Activated naive CD4-positive, alpha-beta T cell treated with anti-CD3 and anti-CD28 coated beads for 36 hours (primary cell): ENCODE measurements at places on chromosomes 2 and 18. TPM values are rescaled to one million over a fixed set of nuclear protein-coding genes. Genes with fewer than 3 reads are reported as not detected.
A peak's percentile ranks its signal among the peaks of the same experiment; 100 is the strongest.

SLC11A1 gene
- not detected for total RNA-seq

MSTN gene
- total RNA-seq = not detected

DNA sequence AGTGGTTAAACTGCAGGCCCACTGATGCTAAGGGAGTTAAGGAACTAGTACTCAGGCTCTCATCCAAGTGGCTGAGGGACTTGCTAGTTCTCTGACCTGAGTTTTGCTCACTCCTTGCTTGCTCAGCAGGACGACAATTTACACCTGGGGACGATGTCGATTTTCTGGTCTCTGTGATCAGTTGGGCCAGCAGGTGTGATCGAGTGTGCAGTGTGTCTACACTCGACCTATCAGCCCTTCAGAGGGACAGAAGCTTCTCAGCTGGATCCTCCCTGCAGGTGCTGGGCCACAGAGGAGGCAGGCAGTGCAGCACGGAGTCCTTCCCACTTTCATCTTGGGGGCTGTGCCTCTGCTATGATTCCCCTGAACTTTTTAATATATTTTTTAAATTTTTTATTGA is 71.5 kb downstream of the KCNS3 start:
- DNase-seq = no peak

- no peak for DNase-seq
Observed at GRCh38 chr2:37892436-37893114, 32.5 kb upstream of the RMDN2 start.

DNA sequence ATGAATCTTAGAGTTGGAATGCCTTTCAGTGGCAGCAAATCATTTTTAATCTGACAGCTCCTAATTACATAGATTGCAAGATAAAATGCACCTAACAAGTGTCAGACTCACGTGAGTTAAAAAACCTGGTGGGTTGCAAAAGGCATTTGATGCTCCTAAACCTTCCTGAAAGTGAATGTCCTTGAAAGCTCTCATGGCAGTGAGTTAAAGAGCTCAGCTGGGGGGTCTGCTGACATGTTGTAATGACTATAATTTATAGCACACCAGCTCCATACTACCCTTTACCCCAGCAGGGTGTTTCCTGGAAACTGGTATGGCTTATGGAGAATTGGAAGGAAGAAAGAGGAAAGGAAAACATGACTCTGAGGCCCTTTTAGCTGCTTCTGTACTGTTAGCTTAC is 91.9 kb upstream of the CAVIN2 start:
- DNase-seq = no peak

TCF4 gene
- total RNA-seq = 0.49 TPM

DNA sequence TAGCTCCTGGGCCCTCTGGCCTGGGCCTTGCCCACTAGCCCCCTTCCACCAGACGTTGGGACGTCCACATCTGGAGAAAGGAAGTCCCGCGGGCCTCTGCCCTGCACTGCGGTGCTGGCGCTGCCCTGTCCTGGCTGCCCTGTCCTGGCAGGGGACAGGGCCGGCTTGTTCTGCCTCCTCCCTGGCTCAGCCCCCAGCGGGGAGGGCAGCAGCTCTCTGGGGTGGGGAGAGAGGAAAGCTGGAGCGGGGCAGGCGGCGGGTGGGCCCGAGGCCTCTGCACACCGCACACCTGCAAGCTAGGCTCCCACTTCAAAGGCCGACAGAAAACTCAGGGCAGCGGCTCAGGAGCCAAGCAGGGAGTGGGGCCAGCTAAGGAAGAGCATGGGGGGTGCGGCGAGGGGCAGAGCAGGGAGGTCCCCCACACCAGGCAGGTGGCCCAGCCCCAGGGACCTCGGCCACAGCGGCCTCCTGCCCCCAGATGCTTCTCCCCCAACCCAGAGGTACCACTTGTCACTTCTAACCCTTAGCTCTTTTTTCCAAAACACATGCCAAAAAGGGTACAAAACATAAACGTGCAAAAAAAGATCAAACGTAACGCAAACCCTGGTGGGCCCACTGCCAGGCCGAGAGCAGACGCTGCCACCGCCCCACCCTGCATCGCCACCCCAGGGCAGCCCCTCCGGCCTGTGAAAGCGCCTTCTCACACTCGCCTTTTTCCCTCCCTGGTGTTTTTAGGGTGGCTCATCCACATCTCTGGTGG is 13.5 kb downstream of the SNED1 start:
- DNase-seq = no peak

DNA sequence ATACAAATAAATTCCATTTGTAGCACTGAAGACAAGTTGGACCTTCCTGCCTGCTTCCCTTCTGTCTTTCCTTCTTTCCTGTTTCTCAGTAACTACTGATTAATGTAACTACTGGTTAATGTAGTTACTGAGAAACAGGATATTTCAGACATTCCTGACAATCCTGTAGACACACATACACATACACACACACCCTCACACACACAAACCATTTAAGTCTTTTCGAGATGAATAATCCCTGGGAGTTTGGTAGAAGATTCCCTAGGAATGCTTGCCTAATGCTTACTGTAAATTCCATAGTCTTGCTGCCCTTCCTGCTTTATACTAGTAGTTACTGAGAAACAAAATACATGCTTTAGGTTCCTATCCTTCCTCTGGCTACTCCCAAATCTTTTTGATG is 83.9 kb downstream of the PIK3C3 start:
- DNase-seq = no peak

DNA sequence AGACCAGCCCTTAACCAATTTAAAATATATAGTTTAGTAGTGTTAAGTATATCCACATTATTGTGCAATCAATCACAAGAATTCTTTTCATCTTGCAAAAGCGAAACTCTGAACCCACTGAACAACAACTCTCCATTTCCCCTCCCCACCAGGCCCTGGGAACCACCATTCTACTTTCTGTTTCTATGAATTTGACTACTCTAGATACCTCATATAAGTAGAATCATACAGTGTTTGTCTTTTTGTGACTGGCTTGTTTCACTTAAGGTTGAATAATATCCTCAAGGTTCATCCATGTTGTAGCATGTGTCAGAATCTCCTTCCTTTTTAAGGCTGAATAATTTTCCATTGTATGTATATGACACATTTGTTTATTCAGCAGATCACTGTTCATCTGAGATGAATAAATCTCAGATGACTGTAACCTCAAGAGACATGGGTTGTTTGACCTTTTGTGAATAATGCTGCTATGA is 8.1 kb upstream of the SOS1 start:
- DNase-seq = peak; percentile 88

GRCh38 chr2:196166876-196167275 is 4.5 kb downstream of the STK17B start:
- no peak for DNase-seq

- peak; percentile 62 for DNase-seq
Observed at GRCh38 chr2:46873604-46874068, 42.0 kb downstream of the MCFD2 start.

RAB6C gene
- not detected for total RNA-seq

GRCh38 chr2:167212014-167212648 is 323.9 kb downstream of the XIRP2 start:
- DNase-seq = peak; percentile 41

- DNase-seq = no peak
Observed at GRCh38 chr2:44364604-44365003, 2.9 kb downstream of the CAMKMT start.

- no peak for DNase-seq
Observed at GRCh38 chr2:112087346-112088020, 32.4 kb downstream of the TMEM87B start.

MGAT4A gene
- total RNA-seq = 87.5 TPM

DNA sequence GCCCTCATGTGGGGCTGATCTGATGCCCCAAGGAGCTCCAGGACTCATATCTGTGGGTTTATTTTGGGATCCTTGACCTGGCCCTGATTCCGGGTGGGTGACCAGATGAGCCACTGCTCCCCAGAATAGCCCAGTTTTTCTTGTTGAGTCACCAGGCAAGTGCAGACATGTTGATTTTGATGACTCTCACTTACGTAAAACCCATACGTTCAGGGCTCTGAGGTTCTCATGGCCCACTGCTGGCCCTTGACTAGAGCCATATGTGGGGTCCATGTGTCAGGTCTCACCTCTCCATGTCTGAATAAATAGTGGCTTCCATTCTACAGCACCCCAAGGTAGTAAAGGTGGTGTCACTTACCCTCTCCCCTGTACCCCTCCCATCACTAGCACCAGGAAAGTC is 41.9 kb downstream of the CDC42EP3 start:
- DNase-seq = no peak

GRCh38 chr2:113277474-113278072 is 1.1 kb downstream of the PAX8 start:
- DNase-seq = no peak

DNA sequence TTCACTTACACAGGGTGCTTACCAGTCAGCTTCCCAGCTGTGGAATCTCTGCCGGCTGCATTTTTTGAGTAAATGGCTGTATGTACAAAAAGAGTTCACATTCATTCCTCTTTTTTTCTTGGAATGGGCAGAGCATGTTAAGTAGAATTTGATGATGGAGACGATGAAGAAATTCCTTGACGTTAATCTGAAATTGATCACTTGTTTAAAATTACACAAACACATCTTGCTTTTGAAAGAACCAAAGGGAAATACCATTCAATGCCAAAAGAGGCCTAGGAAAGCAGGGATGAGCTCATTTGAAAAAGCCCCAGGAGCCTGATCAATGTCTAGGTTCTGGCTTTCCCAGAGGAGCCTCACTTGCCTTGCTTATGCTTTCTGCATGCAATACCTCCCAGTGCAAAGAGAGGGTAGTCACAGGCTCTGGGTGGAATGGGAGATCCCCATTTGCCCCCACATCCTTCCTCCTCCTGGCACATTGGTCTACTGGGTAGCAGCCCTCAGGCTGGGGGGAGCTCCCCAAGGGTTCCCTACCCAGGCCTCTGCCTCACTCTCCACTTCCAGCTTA is 12.3 kb upstream of the SMAD7 start:
- no peak for DNase-seq

- no peak for DNase-seq
Observed at GRCh38 chr18:65651192-65651591, 99.6 kb upstream of the CDH7 start.

TWIST2 gene
- total RNA-seq = not detected

DNA sequence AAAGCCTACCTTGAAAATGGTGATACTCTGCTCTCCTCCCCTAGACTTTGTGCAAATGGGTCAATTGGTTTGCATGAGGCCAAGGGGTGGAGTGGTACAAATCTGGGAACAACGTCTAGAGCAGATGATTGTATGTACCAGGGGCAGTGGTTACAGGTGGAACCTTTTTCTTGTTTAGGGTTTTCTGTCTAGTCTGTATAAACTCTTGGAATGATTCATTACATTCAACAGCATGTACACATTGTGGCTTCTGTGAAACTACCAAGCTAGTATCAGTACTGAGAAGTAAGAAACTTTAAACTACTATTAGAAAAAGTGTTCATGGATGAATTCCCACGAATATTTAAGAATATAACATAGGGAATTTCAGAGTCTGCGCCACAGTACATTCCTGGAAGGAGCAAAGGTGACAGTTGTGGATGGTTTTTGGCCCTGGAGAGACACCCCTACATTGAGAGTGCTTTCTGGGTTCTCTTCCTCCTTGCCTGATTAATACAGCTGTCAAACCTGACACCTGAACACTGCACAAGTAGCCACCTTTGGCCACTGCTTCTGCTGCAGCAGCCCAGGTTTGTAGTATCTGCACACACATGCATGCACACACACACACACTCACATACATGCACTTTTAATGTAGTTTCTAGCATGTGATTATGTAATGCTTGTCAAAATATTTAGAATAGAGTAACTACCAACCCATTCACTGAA is 30.0 kb downstream of the CFAP221 start:
- no peak for DNase-seq
